Stimulated activated CD4-positive, alpha-beta T cell treated with anti-CD3 and anti-CD28 coated beads, Interleukin-2, amount 100 ng/mL, for 48 hours (primary cell): ENCODE measurements at places on chromosomes 3 and 15.

DNA sequence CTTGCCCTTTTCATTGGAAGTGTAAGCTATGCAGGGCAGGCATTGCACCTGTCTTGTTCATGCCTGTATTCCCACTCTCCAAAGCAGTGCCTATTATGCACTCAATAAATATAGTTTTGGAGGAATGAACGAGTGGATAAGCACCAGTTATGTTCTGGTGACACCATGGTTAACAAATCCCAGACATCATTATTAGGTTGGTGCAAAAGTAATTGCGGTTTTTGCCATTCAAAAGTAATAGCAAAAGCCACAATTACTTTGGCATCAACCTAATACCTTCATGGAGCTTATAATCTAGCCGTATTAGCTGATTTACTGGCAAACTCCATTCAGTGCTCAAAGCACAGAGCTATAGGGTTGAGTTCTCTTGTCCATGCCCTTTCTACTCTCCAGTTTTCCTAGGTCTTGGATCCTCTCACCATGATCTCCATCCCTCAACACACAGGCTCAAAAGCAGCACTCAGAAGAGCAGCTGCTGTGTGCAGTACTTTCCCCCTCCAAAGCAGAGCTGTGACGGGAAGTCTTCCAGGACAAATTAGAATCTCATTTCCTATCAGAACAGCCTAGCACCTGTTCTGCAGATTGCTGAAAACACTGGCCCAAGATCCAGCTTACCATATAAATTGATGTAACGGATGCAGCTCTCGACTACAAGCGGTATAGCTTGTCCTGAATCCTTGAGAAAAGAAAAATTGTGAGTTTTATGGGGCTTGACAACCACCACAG, 63.2 kb upstream of the RAD18 start:
- DNase-seq: no peak

- no peak for DNase-seq
Observed at GRCh38 chr15:80674245-80674614, 20.9 kb upstream of the ABHD17C start.

DNA sequence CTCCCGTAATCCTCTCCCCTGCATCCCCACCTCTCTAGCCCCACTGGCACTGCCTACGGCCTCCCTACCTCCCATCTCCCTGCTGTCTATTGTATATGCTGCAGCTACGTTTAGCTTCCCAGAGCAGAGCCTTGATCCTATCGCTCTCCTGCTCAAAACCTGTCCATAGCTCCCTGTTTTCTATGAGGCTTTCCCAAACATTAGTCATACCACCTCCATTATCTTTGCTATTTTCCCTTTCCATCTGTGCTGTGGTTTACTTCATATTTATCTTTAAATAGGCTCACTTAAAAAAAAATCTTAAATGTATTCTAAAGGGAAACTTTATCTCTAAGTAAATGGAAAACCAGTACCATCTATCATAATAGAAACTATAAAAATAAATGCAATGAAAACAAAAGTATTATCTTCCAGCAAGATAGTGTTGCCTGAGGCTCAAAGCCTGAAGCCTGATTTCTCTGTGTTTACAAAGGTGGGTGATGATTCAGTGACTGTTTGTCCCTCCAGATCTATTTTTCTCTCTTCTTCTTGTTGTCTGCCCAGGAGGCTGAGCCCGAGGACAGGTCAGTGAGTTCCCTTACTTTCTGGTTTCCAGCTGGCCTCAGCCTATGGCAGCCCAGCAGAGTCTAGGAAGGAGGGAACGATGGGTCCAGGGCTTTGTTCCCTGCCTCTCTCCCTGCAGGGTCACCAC, 397.1 kb upstream of the CFAP20DC start:
- no peak for DNase-seq

GRCh38 chr15:85587707-85588411, 206.9 kb downstream of the KLHL25 start:
- DNase-seq: no peak

DNA sequence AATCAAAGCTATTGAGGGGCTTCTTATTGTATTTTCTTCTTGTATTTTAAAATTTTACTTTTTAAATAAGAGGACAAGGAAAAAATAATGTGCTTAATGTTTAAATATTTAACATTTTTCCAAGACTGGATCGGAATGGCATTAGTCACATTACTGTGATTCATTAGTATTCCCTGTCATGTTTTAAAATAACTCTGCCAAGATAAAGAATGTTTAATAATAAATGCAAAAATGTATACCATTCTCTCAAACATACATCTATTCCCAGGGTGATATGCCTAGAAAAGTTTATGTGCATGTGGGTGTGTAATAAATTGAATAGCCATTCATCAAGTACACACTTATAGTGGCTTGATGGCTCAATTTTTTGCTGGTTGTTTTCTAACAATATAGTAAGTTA, 936.1 kb downstream of the PLOD2 start:
- DNase-seq: no peak

DNA sequence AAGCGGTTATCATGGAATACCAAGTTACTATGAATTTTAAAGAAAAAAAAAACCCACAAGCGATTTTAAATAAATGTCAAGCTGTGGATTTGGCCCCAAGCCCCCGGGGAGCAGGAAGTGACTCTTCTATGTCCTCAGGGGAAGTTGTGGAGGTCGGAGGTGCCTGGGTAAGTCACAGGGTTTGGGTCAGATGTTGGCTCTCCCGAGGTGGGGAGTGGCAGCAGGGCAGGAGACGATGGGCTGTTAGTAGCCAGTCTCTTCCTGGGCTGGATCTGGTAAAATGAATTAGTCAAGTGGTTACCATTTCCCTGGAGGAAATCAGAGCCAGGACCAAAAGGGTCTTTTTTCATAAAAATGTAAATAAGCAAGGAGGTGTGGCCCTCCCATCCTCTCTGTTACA, 316.7 kb downstream of the TLE3 start:
- DNase-seq: no peak

DNA sequence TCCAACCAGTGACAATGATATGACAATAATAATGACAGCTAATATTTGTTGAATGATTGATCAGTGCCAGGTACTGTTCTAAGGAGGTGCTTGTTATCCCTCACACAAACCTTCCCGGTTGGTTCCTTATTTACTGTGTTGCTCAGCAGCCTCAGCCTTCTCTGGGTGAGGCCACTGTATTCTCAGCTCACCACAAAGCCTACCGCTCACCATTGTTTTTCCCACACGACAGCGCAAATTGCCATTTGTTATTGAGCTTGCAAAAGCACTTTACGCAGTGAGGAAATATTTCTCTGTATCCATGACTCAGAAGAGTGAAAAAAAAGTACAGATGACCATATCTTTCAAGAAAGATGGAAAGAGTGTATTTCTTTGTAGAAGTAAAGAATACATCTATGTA, 49.5 kb upstream of the PDZRN3 start:
- no peak for DNase-seq

GRCh38 chr15:66563566-66564110, 2.2 kb downstream of the LCTL start:
- no peak for DNase-seq

DNA sequence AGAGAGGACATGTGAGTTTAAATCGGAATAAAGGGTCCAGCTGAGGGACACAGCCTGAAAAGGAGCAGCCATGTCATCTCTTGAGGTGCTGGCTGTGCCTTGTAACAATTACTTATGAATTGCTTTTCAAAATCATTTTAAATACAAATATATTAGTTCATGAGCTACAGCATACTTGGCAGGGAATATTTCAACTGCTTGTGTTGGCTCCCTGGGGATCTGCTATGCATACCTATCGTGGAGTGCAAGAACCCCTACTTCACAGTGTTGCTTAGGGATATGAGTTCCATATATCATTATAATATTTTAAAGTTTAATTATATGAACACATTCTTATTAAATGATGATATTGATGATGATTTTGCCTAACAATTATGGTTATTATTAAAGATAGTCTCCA, 19.1 kb upstream of the P2RY14 start:
- DNase-seq: no peak

DNA sequence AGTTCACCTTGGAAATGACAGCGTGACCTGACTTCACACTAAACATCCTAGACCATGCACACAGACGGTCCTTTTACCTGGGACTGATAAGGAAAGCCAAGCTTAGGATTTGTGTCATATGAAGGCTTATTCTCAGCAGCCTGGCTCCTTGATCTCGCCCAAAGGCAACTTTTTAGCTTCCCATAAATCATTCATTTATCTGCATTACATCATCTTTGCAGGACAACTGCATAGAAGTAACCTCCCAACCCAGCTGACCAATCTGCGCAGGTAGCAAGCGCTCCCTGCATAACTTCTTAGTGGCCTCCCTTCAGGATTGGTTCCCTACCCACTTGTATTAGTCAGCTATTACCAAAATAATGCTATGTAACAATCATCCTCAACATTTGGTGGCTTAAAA, 389.9 kb upstream of the PROK2 start:
- DNase-seq: no peak

- DNase-seq: no peak
Observed at GRCh38 chr3:14489641-14490040, 50.5 kb downstream of the GRIP2 start.

- DNase-seq: no peak
Observed at GRCh38 chr3:119825820-119826219, 43.9 kb downstream of the NR1I2 start.

- DNase-seq: no peak
Observed at GRCh38 chr15:31563421-31563820, 236.8 kb downstream of the KLF13 start.

DNA sequence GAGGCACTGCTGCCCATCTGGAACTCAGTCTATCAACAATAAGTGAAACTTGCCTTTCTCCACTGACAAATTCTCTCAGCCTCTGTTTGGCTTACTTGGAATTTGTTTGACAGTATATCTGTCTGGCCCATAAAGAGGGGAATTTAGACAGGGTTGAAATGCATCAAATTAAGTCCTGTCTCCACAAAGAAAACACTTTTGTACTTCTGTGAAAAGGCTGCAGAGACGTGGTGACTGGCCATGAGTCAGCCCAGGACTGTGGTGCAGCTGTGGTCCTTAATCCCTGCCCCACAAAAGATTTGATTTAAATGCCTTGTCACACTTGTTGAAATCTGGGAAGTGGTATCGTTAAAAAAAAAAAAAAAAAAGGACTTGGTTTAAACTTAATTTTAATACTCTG, 47.5 kb downstream of the RYR3 start:
- no peak for DNase-seq

- DNase-seq: no peak
Observed at GRCh38 chr15:80787316-80787715, 8.1 kb downstream of the CEMIP start.

- DNase-seq: no peak
Observed at GRCh38 chr15:82305621-82306048, 43.0 kb downstream of the SAXO2 start.

DNA sequence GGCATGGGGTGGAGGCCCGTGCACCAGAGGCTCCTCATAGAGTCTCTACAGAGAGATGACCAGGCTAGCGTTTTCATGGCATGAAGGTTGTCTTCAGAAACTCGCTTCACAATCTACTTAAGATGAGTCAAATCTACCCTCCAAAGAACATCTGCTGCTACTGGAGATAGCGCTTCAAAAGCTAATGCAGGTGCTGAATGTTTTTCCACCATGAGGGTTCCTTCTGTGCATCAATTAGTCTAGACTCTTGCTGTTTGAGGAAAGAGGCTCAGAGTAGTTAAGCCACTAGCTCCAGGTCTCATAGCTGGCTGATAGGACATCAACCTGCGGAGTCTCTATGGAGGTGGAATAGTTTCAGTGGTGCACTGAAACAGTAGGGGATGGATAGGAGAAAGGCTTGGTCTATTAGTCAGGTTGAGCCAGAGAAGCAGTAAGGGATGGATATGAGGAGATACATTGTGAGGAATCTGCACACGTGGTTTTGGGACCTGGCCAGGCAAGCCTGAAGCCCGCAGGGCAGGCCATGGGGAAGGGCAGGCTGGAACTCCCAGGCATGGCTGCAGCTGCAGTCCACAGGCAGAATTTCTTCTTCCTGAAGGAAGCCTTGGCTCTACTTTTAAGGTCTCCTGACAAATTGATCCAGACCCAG, 117.5 kb downstream of the APBA2 start:
- no peak for DNase-seq

DNA sequence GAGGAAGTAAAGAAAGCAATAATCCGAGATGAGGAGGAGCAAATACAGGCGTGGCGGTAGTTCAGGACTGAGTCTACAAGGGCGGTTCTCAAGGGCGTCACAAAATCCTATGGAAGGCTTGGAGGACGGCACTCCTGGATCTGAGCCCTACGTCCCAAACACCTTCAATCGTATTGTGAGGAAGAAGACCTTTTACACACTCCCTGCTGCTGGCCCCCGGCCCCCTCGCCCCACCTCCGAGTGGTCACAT, 747 bp downstream of the PLD1 start:
- DNase-seq: no peak

DNA sequence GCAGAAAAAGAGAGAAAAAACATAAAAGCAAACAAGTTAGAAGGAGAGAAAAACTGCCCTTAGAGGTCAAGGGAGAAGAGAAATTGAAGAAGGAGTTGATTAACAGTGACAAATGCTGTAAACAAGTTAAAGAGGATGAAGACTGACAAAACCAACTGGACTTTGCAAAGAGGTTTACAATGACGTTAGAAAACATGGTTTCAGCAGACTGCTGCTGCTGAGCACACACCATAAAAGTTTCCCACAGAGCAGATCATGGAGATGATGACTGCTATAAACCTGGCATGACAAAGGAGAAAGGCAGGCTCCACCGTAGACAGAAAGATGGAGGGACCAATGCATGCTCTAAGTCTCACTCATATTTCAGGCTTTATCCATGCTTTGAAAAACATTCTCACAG, 78.7 kb downstream of the POLQ start:
- no peak for DNase-seq

- DNase-seq: no peak
Observed at GRCh38 chr15:101641894-101642293, 10.3 kb downstream of the TM2D3 start.

DNA sequence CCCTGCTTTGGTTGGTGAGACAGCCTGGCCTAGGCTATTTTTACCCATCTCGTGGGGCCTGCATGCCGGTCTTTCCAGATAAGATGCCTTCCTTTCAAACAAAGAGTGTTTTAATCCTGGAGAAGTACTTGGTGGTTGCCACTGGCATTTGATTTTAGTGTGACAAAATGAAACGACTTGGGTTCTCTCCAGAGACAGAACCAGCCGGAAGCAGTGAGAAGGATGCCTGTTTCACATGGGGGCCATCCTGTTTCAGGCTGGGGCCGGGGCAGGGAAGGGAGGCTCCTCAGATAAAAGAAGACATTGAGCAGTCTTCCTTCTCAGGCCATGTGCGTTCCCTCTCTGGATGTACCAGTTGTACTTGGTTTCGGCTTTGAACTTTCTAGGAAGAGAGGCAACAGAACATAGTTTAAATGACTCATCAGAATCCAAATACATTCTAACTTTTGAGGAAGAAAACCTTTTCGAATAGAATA, 74.9 kb downstream of the TOP2B start:
- no peak for DNase-seq

DNA sequence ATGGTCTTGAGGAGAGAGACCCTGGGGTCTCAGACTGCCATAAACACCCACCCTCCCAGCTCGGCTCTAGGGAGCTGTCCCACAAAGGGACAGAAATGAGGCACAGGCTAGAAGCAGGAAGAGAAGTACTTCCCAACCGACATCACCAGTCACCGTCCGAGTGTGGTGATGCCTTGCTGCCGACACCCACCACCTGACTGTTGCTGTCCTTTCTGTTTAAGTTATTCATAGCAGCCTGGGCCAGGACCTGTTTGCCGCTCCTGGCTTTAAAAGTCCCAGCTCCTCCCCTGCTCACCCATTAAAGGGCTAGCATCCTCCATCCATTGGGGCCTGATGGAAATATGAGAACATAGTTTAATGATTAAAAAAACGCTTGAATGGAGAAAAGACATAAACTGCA, 13.2 kb upstream of the SPG11 start:
- no peak for DNase-seq
